NCI-H2171 (cell line): ENCODE measurements at places on chromosomes 16 and 17.

- no peak for DNase-seq
These were observed 27.2 kb downstream of the NAGPA start for GRCh38 chr16:5006348-5007193.

- DNase-seq: no peak
These were observed 378.9 kb downstream of the WWOX start for GRCh38 chr16:78478267-78478861.

DNA sequence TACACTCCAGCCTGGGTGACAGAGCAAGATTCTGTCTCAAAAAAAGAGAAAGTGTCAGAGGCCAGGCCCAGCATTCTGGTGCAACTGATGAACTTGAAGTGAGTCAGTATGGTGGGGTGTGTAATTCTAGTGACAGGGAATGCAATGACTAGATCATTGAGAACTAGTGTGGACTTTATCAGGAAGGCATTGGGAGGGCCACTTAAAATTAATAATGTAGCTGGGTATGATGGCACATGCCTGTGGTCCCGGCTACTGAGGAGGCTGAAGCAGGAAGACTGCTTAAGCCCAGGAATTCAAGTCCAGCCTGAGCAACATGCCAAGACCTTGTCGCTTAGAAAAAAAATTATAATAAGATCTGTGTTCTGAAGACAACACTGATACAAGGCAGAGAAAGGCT is 90.8 kb downstream of the STX8 start:
- no peak for DNase-seq

DNA sequence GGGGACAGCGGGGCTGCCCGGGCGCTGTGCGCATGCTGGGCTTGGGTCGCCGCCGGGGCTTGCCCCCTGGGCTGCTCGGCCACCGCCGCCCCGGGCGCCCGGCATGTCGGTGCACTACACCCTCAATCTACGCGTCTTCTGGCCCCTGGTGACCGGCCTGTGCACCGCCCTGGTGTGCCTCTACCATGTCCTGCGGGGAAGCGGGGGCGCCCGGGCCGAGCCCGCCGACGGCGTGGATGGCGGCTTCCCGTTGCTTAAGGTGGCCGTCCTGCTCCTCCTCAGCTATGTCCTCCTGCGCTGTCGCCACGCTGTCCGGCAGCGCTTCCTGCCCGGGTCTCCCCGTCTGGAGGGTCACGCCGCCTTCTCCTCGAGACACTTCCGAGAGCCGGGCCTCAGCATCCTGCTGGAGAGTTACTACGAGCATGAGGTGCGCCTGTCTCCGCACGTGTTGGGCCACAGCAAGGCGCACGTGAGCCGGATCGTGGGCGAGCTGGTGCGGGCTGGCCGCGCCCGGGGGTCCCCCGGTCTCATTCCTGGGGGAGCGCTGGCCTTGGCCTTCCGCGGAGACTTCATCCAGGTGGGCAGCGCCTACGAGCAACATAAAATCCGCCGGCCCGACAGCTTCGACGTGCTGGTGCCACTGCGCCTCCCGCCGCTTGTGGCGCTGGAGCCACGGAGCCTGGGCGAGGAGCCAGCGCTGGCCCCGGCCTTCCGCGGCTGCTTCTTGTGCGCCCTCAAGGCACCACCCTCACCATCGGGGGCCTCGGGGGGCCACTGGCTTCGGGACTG is 789 bp downstream of the ITPRIPL2 start:
- DNase-seq: no peak

GRCh38 chr16:27273670-27274423 is 5.3 kb upstream of the NSMCE1 start:
- DNase-seq: no peak

DNA sequence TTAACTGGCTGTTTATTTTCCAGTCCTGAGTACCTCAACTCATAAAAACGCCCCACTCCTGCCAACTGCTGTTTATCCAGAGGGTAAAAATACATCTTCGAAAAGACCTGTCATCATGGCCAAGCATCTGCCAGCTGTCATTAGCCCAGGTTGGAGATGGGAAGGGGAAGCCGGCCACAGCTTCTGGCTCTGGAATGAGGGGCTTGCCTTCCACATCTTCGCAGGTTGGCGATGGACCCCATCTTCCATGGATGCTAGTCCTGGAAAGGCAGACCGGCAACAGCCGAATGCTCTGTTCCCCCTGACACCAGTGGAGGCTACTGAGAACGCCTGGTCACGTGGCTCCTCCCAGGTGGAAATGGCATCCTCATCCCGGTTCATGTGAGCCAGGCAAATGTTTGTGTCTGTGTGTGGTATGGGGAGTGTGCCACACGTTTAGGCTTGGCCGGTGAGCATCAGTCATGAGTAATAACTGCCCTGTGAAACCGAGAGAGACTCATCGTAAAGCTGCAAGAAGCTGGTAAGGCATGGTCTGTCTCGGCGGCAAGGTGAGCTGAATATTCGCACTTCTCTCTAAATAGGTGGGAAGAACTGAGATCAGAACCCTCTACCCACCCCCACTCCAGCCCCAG is 420 bp upstream of the KRTAP17-1 start:
- no peak for DNase-seq

DNA sequence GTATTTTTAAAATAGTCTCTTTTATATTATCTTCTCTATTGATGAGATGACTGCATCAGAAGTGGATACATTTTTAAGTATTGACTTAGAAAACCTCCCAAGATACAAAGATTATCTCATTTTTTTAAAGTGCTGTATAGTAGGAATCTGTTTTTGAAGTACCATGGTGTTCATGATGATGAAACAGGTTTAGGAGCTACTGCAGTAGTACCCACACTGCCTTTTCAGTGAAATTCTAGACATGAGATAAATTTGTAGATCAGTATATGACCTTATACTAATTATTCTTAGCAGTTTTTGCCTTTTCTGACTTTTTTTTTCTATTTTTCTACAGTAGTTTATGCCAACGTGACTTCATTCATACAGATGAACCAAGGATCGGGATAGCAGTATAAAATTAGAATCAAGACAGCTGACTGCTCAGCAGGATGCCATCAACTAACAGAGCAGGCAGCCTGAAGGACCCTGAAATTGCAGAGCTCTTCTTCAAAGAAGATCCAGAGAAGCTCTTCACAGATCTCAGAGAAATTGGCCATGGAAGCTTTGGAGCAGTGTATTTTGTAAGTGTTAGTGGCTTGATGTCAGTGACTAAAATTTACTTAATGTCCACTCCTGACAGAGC is 61.1 kb downstream of the TAOK1 start:
- no peak for DNase-seq

DNA sequence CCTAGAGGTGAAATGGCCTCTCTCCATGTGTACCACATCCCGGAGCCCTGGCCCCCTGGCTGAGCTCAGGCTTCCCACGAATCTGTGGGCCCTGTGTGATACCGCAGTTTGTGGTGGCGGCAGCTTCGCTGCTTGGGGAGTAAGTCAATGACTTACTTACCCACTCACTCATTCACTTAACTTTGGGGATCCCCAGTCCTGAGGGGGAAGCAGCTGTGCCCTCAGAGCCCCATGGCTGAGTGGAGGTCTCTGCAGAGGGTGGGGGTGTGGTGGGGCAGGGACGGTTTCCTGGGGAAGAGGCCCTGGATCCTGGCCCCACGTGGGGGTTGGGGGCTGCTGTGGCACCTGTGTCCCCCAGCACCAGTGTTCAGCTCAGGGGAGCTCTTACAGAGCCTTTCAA is 13.2 kb downstream of the KCNJ12 start:
- DNase-seq: no peak

DNA sequence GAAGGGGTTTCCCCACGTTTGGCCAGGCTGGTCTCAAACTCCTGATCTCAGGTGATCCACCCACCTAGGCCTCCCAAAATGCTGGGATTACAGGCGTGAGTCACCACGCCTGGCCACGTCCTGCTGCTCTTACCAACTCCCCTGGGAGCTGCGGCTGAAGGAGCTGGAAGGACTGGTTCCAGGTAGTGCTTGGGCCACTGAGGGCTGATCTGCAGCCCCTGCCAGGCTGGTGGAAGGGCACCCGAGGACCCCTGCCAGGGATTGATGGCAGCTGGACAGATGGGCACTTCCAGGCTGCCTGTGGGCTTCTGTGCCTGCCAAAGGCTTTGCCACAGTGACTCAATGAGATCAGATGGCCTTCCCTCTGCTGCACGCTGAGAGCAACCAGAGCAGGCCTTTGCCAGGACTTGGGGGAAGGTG is 2.3 kb downstream of the OXLD1 start:
- no peak for DNase-seq
